ENCODE measurements at places on chromosomes 5 and 9.

DNA sequence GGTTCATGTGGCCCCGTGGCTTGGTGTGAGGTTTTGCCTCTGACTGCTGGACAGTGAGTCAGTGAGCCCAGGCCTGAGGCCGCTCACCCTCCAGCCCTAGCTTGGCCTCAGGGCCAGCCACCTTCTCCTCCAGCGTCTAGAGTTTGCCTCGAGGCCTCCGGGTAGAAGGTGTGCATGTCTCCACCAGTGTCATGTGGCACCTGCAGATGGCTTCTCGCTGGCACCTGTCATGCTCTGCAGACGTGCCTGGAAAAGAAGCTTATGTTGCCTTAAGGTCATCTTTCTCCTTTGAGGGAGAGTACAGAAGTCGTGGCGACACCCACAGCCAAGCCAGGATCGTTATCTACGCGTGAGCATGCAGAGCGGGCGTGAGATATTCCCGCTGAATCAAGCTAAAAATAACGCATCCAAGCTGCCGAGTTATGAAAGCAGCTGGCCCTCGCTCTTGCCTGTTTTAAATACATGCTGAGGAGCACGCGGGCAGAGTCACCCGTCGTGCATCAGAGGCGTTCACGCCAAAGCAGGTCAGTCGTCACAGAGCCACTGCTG lies 79.7 kb upstream of the FCN2 start:
- no peak for DNase-seq

- no peak for DNase-seq
Observed at GRCh38 chr9:16671591-16672137, 198.8 kb downstream of the BNC2 start.

DNA sequence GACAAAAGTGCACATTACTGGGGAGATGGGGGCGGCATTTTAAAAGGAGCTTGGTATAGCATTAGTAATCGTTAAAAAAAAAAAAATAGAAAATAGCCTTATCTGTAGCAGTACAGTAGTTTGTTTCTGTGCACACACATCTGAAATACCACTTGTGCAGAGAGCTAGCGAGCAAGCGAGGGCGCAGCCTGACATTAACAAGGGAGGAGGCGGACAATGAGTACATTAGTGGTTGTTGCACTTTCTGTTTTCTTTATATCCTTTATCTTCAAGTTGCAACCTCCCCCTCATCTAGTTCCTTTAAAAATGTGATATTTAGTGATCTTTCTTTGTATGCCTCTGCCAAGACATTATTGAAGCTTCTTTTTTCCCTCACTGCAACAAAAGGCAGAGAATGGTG lies 880 bp upstream of the PTPDC1 start:
- DNase-seq, result no peak

GRCh38 chr5:94847019-94847418 lies 228.6 kb downstream of the SLF1 start:
- DNase-seq, result no peak

- DNase-seq, result no peak
Observed at GRCh38 chr5:94691949-94692348, 73.5 kb downstream of the SLF1 start.

GRCh38 chr9:16729651-16730050 lies 140.8 kb downstream of the BNC2 start:
- no peak for DNase-seq

- DNase-seq, result no peak
Observed at GRCh38 chr5:179668391-179668790, 12.4 kb downstream of the CBY3 start.

GRCh38 chr5:87756951-87757350 lies 344.2 kb upstream of the CCNH start:
- DNase-seq, result no peak

GRCh38 chr5:136910625-136911024 lies 545.3 kb upstream of the TRPC7 start:
- DNase-seq, result no peak
